Esophagus squamous epithelium (tissue), 5 donors: ENCODE measurements at places on chromosomes 6 and 20. TPM values are rescaled to one million over a fixed set of nuclear protein-coding genes. Genes with fewer than 3 reads are reported as not detected.

HS3ST5 gene
- total RNA-seq, result not detected

DHX16 gene
- 25.6 TPM for total RNA-seq

PXDC1 gene
- total RNA-seq, result 18.5 TPM

TRIM15 gene
- total RNA-seq, result not detected

VWA7 gene
- 0.59 TPM for total RNA-seq

SLC22A2 gene
- total RNA-seq, result not detected

CLPSL1 gene
- total RNA-seq, result not detected

BIRC7 gene
- not detected for total RNA-seq

C20orf202 gene
- total RNA-seq, result not detected

HUS1B gene
- total RNA-seq, result 2.7 TPM

FILIP1 gene
- total RNA-seq, result 13.4 TPM

MCCD1 gene
- total RNA-seq, result not detected
